ENCODE measurements at places on chromosomes 12 and 14.

GRCh38 chr14:104116756-104117340, 21.5 kb upstream of the KIF26A start:
- no peak for DNase-seq

GRCh38 chr14:79702197-79702596, 509.1 kb downstream of the DIO2 start:
- DNase-seq: no peak

DNA sequence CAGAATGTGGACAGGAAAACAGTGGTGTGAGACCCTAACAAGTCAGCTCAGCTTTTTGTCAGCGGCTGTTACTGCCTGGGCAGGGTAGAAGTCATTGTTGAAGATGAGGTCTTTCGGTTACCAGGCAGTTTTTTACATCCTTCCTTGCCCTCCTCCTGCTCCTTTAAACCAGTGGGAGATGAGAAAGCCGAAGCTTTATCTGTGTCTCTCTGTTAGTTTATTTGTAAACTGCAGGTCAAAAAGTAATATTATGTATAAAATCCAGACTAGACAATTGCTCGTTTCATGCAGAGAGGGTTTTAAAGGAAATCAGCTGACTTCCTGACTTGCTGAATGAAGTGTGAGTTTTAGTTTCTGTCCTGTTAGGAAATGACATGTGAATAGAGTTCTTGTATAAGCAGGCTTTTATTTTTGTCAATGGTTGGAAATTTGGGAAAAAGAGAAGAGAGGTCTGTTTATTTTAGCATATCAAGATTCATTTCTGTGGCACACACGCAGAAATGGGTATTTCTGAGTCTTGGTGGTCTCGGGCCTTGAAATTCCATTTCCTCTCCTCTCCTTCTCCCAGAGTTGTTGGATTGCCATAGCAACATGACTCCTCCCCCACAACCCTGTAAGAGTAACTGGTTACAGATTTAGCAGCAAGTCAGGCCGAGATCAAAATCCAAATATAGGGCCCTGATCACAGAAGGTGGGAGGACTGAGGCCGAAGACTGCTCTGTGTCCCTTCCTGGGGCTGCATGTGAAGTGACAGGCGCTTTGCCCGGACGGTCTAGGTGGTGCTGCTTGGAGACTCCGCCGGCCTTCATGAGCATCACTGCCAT, 60.8 kb downstream of the SAMD4A start:
- no peak for DNase-seq

DNA sequence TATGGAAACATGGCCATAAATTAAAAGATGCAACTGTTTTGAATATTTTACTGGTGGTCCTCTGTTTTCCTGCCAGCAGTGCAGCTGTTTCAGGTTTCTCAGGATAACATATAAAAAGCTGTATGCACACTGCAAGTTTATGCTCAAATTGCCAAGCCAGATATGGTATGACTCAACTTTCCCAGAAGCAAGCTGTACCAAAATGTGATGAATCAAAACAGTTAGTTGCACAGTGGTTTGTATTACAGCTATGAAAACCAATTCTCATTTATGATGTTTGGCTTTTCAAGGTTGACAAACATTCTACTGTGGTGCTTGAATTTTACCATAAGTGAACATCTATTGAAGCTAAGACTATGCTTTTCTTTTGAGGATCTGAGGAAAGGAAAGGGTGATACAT, 15.5 kb downstream of the TRMT5 start:
- no peak for DNase-seq

DNA sequence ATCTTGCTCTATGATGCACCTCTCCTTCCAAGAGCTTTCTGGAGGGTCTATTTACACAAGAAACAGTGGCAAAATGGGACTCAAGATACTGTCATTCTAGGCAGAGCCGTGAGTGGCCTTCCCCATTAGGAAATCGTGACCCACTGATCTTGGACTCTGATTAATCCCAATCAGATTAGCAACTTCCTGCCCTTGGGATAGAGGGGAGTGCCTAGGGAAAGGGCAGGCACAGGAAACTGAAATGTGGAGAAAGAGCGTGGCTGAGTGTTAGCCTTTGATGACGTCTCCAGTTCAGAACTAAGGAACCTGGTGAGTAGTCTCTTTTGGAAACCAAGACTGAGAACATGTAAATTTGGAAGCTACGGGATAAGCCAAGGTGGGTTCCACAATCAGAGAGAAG, 76.1 kb downstream of the NUAK1 start:
- no peak for DNase-seq

- no peak for DNase-seq
These were observed 37.5 kb downstream of the ERH start for GRCh38 chr14:69360438-69361108.

DNA sequence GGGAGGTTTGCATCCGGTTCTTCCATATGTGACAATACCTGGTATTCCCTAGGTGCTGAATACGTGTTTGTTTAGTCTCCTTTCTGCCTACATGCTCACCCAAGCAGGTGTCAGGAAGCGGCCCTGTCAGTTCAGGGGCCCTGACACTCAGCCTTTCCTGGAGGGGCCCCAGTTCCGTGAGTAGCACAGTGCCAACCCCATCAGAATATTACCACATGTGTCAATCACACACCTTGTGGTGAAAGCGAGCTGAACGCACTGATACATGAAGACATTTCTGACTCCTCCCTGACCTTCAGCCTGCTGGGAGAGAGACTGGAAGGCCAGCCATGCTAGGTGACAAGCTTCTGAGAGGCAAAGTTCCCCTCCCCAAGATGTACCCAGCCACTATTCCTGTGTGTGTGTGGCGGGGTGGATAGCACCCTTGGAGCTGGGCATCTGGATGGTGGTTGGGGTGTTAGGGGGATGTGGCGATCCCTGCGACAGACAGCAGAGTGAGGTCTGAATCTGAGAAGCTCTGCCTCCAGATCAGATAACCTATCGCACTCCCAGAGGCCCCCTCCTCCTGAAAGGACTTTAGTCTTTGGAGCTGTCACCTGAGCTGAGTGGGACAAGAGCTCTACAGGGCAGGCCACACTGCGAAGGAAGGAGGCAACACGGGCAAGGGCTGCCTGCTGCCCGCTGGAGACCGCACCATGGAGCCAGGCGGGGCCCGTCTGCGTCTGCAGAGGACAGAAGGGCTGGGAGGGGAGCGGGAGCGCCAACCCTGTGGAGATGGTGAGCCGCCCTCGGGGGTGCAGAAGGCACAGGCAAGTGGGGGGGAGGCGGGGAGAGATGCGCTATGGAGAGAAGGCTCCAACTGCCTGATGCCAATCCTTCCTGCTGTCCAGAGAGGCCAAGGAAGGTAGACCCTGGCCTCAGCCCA, at the start of gene SOAT2:
TSS of gene SOAT2 (plus strand) at position 604 of the 925 bp plus-strand sequence. CDS start at position 696, 92 bp downstream.
- no peak for DNase-seq

DNA sequence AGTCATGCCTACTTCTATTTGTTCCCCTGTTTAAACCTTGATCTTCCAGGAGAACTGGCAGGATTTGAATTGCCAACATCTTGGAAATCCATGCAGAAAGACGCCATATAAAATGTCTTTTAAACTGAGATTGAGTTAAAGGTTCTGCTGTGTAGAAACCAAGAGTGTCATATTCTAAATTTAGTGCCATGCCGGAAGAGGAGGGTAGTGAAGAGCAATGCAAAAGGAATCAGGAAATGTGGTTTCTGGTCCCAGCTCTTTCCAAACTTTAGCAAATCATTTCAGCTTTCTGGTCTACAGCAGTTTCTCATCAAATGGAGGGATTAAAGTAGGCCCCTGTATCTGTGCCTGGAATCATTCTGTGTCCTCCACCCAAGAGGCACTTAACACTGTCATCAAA, 85.7 kb downstream of the BTG1 start:
- DNase-seq: no peak

DNA sequence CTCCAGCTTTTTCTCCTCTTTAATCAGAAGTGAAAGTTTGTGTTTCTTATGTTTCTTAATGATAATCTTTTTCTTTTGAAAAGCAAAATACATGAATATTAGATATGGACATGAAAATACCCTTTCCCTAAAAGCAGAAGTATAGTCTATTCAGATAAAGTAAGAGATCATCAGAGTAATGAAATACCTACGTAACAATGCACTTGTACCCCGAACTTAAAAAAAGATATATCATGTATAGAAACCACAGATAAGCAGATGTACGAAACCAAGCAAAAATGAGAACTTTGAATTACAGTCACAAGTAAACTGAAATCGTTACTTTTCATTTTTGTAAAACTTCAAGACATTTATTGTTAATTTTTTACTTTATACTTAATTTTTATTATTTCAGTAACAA, 1.5 kb upstream of the GPR65 start:
- no peak for DNase-seq

DNA sequence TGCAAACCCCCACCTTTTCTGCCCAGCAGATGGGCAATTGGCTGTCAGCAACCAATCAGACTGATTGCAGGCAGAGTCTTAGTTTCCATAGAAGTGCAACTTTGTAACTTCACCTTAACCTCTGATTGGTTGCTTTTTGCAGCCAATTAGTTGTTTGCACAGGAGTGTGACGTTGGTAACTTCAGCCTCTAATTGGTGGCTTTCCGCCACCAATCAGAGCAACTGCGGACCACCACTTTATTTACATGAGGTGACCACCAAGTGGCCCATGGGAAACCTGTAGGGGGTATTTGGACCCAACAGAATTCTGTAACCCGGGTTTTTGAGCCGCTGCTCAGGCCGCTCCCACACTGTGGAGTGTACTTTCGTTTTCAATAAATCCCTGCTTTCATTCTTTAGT, 32.3 kb downstream of the CDKN1B start:
- DNase-seq: no peak

All from NT2/D1 (cell line).